ENCODE measurements at places on chromosomes 3 and 15. TPM values are rescaled to one million over a fixed set of nuclear protein-coding genes. Genes with fewer than 3 reads are reported as not detected.

- DNase-seq, result peak; percentile 73
Measured at GRCh38 chr3:152269056-152269830, 514 bp downstream of the MBNL1 start.

GRCh38 chr3:5014391-5014790, 35.2 kb downstream of the BHLHE40 start:
- no peak for DNase-seq

GRCh38 chr15:65822316-65822715, 30.2 kb upstream of the DENND4A start:
- DNase-seq, result no peak

- no peak for DNase-seq
Measured at GRCh38 chr15:98765610-98766009, 117.3 kb downstream of the IGF1R start.

- no peak for DNase-seq
Measured at GRCh38 chr3:31402117-31402516, 130.6 kb upstream of the STT3B start.

DNA sequence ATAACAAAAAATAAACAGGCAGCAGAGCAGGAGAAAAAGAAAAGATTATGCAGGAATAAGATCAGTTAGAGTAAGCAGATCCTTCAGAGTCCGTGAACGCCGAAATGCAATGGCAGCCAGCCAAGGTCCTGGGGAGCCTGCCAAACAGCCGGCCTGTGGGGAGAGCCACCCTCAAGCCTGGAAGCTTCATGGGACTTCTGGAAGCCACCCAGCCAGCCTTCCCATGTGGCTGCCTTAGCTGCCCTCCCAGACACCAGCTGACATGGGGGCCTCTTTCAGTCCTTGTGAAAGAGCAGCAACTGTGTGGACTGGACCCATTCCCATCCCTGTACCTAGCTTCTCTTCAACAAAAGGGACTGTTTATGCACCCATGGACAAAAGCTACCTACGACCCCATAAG, 64.9 kb upstream of the RAD18 start:
- peak; percentile 76 for DNase-seq

DNA sequence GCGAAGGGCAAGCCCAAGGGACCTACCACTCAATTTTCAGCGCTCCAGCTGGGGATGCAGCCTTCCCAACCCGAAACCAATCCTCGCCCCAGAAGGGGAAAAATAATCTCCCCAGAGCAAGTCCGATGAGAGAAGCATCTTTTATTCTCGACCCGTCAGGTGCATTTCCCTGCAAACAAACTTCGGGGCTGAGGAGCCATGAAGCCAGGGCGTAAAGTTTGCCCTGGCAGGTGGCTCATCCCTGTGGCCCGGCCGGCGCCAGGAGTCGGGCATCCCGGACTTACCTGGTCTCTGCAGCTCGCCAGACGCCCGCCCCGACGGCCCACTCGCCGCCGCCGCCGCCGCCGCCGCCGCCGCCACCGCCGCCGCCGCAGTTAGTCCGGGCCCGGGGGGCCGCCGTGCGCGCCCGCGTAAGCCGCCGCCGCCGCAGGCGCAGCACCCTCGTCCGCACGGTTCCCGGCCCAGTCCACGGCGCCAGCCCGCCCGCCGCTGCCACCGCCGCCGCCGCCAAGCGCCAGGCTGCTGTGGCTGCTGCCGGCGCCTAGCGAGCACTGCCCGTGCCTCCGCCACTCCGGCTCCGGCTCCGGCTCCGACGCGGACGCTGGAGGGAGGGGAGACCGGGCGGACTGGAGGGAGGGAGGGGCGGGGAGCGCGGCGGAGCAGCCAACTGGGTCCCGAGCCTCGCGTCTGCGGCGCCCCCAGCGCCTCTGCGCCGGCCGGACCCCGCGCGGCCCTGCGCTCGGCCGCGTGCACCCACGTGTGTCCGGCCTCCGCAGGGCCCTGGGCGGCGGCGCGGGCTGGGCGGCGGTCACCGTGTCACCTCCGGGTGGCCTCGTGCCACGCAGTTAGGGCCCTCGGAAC, at the start of gene CNTN3:
CNTN3 (minus strand) TSS at position 553 of the 861 bp plus-strand sequence. CDS start 93,547 bp downstream, outside the sequence.
- DNase-seq, result peak; percentile 42

GRCh38 chr3:34934660-34935059, 704.7 kb upstream of the ARPP21 start:
- no peak for DNase-seq

DNA sequence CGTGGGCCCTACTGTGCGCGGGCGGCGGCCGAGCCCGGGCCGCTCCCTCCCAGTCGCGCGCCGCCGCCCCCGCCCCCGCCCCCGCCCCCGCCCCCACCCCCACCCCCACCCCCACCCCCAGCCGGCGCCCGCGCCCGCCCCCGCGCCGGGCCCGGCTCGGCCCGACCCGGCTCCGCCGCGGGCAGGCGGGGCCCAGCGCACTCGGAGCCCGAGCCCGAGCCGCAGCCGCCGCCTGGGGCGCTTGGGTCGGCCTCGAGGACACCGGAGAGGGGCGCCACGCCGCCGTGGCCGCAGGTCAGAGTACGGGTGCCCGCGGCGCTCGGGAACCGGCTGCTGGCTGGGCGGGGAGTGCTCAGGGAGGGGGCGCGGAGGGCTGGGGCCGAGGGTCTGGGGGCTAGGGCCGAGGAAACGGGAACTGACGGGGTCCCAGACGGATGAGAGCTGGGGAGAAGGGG, 1.1 kb upstream of the PPARG start:
- peak; percentile 54 for DNase-seq

DNA sequence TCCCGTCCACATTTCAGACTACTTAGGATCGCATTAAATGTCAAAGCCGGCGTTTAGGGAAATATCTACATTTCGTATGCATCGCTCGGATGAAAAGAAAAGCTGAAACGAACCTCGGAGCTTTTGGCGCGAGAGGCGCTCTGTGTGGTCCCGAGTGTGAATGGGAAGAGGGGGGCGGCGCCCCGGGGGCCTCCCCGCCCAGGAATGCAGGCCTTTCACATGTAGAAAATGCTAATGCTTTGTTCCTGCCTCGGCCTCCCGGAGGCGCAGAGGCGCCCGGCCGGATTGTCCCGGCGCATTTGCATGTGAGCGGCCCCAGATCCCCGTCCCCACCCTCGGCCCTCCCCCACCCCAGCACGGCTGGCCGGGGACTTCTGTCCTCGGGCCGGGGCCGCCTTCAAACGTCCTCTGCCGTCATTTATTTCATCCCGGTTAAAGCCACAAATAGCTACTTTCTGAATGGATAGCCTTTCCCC, 37.0 kb upstream of the TRIM71 start:
- peak; percentile 41 for DNase-seq

GRCh38 chr15:46938169-46938568, 779.1 kb upstream of the SEMA6D start:
- DNase-seq, result no peak

DNA sequence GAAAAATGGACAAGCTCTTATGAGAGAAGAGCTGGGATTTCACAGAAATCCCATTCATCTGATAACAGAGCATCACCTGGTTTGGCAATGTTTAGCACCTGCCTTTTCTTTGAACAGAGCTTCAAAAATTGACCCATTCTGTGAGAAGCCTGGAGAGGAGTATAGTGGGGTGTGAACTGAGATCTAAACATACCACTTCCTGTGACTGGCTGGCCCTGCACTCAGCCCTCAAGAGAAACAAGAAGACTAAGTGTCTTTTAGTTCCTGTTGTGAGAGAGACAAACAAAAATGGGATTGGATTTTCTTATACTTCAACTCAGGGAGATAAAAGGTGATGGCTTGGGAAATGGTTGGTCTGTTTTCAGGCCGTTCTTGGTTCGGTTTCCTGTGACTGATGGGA, 1060.2 kb downstream of the ROBO1 start:
- no peak for DNase-seq

DNA sequence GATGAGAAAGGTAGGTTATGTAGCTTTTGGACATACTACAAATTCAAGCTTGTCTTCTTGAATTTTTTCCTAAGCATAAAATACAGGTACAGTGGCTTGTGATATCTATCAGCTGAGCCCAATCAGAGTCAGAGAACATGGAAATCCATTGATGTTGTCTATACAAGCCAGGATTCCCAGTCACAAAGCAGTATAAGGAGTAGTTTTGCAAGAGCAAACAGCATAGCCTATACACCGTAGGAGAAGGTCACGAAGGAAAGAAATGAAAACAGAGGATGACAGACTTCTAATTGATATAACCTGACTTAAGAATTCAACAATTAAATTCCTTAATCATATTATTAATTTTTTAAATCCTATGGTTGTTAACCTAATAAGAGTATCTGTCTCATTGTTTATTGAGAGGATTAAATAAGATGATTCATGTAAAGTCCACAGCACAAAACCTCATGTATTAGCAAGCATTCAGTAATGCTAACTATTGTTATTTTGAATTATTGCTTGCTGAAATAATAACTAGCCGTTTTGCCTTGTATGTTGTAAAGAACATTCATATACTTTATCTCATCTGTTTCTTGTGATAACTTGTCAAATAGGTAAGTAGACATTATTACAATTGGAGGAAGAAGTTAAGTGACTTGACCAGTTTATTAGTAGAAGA, 276.6 kb upstream of the ZPLD1 start:
- DNase-seq, result no peak

DNA sequence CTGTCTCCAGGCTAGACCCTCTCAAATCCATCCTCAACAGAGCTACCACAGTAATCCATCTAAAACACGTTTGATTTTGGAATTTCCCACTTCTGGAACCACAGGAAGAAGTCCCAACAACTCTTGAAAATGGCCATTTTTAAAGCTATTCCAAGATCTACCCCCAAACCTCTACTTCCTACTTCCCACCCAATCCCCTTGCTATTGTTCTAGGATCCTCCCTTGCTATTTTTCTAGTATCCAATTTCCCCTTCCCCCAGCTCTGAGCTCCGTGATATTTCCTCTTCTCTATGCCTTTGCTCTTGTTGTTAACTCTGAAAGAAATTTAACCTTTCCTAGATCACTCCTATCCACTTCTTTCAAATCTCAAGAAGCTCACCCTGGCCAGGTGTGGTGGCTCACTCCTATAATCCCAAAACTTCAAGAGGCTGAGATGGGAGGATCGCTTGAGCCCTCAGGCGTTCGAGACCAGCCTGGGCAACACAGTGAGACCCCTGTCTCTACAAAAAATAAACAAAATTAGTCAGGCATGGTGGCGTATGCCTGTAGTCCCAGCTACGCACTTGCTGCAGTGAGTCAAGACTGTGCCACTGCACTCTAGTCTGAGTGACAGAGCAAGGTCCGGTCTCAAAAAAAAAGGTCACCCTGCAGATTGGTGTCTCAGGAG, 13.0 kb downstream of the UACA start:
- no peak for DNase-seq

DNA sequence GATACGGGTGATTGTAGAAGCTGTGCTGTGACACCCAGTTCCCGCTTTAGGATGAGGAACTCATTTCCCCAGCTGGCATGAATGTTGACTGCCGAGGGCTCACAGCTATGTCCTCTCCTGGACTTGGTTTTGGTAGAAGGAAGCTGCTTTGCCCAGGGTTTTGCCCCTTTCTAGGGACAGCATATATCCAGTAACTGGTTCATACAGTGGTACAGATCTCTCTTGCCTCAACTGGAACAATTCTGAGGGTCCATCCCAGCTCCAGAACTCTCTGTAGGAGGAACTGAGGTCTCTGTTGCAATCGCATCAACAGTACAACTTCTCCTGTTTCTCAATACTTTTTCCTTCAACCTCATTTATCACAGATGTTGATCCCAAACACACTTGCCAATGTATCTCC, 54.5 kb upstream of the FNDC3B start:
- DNase-seq, result no peak

- DNase-seq, result no peak
Measured at GRCh38 chr3:27714146-27714526, 8.0 kb downstream of the EOMES start.

GRCh38 chr15:45653702-45654424, 19.0 kb downstream of the SQOR start:
- no peak for DNase-seq

DNA sequence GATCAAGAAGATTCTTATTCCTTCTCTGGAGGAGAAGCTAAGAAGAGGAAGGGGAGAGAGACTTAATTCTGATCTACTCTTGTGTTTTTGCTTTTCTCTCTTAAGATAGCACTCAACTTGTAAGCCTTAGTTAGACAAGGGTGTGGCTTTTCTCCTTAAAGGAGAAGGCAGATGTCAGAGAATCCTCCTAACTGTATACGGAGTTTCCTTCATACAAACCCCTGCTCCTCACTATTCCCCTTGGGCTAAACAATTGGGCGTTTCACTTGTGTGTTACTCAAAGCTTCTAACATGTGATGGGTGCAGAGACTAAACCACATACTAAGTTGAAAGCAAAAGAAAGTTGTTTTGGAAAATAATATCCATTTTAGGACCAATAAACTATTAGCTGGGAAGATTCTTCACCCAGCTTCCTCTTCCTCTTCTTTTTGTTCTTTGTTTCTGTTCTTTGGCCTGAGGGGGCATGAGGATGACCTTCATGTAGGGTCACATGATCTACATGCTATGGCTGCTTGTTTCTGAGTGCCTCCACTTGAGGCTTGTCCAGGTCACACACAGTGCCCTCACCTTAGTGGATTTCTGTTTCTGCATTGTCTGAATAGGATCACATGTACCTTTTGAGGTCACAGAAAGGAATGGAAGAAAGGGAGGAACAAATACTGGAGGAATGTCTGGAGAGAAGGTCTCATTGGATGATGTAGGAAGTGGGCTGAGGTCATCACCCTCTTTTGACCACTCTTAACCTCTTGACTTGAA, 14.6 kb downstream of the SPINK8 start:
- DNase-seq, result no peak

DNA sequence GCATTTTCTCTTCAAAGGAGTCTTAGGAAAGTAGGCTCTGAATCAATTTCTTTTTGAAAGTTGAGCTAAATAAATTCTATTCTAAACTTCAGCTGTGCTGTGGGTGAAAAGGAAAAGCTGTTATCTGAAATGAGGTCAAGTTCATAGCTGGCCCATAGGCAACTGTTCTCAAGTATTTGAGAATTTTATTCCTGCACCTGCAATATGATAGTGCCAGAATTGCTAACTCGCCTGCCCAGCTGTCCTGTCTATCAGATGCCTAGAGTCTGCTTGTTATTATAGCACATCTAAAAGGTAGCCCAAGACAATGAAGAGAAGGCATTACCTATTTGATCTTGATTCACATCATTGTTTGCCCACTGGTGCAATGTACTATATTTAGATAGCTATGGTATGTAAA, 798.7 kb downstream of the DIPK2A start:
- no peak for DNase-seq

GRCh38 chr3:196007744-196008335, 74.0 kb downstream of the TFRC start:
- DNase-seq, result no peak

GRCh38 chr3:125959317-125960065, 9.5 kb upstream of the ROPN1B start:
- no peak for DNase-seq

Gene STARD9
- total RNA-seq, result 18.6 TPM

Gene CCR9
- 1.3 TPM for total RNA-seq

Gene CP
- 0.80 TPM for total RNA-seq

Gene PIERCE2
- total RNA-seq, result 3.5 TPM

Gene GOLGA8M
- not detected for total RNA-seq

Gene TTC23
- total RNA-seq, result 7.8 TPM

Gene GADL1
- not detected for total RNA-seq

Gene IL1RAP
- 8.6 TPM for total RNA-seq

Gene CCR1
- total RNA-seq, result not detected

Gene AQP9
- 0.32 TPM for total RNA-seq

Gene ARGFX
- total RNA-seq, result not detected

Gene LCTL
- total RNA-seq, result not detected

Gene FGF12
- total RNA-seq, result not detected

Gene PLA2G4F
- total RNA-seq, result 81.8 TPM

Gene KY
- 0.41 TPM for total RNA-seq

Gene CILP
- 8.1 TPM for total RNA-seq

Gene PLA1A
- total RNA-seq, result 3.2 TPM

Gene CLDN11
- 4.6 TPM for total RNA-seq
